SJCRH30 (cell line): ENCODE measurements at places on chromosomes 6 and 20.
A peak's percentile ranks its signal among the peaks of the same experiment; 100 is the strongest.

- DNase-seq, result no peak
Observed at GRCh38 chr6:4999586-4999985, 4.3 kb downstream of the RPP40 start.

DNA sequence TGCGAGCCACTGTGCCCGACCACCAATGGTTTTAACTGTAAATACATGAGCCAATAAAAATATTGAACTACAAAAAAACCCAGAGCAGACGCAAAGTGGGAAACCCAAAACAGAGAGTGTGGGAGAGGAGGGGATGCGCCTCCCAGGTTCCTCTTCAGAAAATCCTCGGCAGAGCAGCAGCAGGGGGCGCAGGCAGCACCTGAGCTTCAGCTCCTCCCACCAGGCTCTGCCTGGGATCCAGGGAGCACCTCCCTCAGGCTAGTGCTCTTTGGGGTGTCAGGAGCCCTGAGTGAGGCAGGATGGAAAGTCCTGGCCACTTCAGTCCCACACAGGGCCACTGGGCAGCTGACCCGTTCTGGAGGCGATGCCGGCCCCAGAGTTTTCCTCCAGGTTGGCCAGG, 536.9 kb upstream of the CDH4 start:
- no peak for DNase-seq

DNA sequence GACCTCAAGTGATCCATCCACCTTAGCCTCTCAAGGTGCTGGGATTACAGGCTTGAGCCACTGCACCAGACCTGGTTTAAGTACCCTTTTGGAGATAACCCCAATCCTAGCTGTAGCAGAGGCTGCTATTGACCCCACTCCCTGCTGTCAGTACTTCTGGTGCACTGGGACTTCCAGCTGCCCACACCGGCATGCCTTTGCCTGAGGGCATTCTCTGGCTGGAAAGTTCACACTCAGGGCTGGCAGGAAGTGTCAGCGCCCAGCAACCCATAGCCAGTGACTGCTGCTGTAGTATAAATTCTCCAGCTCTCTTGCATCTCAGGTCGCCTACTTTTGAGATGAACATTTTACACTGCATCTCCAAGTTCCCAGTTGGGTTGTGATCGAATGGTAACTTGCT, 75.3 kb downstream of the UTRN start:
- peak; percentile 28 for DNase-seq

DNA sequence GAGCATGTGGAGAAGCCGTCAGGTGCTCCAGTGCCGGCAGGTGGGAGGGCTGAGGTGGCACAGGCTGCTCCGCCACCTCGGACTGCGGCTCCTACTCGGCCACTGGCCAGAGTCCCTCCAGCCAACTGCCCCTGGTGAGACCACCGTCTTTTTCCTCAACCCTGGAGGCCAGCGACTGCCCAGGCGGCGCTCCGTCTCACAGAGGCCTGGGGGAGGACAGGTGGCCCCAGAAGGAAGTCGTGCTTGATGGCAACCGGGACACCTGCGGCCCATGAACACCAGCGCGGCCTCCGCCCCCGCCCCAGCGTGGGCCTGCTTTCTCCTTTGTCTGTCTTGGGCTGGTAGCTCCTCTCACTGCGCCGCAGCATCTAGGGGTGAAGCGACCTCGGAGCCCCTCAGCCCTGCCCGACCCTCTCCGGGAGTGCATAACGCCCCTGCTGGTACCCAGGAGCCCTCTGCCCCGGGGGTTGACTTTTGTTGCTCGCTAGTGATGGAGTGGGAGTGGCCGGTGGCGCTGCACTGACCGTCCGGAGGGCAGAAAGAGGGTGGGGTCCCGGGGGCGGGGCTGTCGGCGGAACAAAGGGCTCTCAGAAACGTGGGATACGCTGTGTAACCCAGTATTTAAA, 706 bp upstream of the TUBB2B start:
- DNase-seq, result no peak

DNA sequence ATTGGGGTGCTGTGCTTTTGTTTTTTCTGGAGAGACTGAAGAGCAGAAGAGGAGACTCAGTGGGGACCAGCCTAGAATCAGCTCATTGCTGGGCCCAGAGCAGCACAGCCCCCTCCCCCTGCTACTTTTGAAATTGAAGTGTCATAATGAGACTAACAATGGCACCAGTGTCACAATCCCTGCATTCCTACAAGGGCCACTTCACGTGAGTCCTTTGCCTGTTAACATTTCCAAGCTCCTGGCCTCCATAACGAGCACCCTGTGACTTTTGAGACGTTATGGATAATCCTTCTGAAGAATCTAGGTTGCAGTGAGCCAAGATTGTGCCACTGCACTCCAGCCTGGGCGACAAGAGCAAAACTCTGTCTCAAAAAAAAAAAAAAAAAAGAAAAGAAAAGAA, 41.7 kb downstream of the CNBD2 start:
- DNase-seq, result no peak

DNA sequence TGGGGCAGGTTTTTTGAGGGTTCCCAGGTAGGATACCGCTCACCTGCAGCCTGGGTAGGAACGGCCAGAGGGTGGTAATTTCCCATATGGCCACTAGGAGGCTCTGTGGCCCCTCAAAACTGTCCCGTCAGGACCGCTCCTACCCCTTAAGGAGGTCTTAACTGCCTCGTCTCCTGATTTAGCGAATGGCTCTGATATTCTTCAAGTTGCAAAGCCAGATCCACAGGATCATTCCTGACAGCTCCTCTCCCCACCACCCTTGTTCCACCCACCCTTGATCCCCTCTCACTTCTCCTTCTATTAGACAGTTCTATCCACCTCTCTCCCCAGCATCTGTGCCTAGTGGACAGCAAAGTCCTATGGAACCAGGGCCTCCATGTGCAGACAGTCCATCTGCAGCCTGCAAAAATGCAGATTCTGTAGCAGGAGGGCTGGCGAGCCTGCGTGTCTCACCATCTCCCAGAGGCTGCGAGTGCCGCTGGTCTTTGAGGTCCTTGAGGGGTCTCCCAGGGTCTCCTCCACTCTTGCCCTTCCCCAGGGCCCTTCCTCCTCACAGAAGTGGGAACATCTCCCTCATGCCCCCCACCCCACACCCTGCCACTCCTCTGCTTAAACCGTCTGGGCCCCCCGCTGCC, 34.3 kb upstream of the ZBP1 start:
- DNase-seq, result peak; percentile 88

DNA sequence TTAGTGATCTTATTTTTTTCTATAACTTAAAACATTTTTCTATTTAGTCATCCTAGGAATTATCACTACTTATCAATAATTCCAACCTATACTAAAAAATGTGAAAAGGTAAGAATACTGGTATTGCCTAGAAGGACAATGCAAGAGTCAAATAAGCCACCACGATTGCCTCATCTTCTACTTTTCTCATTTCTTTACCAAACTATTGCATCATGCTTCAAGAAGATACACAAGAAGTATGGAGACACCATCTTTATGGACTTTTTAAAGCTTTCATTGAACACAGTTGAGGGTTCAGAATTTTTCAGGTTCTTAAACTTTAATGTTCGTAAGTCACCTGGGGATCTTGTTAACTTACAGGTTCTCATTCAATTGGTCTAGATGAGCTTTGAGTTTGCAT, 25.9 kb downstream of the ELOVL2 start:
- no peak for DNase-seq

DNA sequence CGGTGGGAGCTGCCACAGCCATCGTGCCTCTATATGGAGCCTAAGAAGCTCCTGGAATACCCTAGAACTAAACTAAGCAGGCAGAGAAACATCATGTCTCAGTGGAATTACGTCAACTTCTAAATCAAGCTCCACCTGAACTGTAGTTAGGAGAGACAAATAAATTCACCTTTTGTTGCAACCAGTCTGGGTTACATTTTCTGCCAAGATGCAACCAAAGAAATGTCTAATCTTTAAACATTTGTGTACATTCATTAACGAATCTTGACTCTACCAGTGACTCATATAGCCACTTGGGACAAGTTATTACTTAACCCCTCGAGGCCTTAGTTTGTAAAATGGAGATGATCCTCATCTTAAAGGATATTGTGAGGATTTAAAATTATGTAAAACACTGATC, 8.9 kb downstream of the PTPRK start:
- DNase-seq, result no peak

GRCh38 chr6:162325826-162326225, 401.7 kb downstream of the PRKN start:
- no peak for DNase-seq

GRCh38 chr6:12324099-12324498, 33.9 kb downstream of the EDN1 start:
- no peak for DNase-seq

DNA sequence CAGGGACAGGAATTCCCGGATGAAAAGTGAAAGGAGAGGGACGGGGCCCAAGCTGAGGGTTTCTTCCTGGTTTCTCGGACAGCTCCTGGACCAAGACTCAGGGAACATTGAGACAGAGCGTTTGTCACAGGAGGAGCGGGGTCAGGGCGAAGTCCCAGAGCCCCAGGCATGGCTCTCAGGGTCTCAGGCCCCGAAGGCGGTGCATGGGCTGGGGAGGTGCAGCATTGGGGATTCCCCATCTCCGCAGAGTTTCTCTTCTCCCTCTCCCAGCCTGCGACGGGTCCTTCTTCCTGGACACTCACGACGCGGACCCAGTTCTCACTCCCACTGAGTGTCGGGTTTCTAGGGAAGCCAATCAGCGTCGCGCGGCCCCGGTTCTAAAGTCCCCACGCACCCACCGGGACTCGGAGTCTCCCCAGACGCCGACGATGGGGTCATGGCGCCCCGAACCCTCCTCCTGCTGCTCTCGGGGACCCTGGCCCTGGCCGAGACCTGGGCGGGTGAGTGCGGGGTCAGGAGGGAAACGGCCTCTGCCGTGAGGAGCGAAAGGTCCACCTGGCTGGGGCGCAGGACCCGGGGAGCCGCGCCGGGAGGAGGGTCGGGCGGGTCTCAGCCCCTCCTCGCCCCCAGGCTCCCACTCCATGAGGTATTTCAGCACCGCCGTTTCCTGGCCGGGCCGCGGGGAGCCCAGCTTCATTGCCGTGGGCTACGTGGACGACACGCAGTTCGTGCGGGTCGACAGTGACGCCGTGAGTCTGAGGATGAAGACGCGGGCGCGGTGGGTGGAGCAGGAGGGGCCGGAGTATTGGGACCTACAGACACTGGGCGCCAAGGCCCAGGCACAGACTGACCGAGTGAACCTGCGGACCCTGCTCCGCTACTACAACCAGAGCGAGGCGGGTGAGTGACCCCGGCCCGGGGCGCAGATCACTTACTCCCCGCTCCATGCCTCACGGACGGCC, 54.6 kb upstream of the POLR1H start:
- no peak for DNase-seq

DNA sequence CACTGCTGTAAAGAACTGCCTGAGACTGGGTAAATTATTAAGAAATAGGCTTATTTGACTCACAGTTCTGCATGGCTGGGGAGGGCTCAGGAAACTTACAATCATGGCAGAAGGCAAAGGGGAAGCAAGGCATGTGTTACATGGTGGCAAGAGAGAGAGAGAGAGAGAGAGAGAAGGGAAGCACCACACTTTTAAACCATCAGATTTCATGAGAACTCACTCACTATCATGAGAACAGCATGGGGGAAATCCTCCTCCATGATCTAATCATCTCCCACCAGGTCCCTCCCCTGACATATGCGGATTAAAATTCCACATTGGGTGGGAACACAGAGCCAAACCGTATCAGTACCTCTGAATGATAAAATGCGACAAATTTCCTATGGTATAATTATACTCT, 203.9 kb upstream of the MARCKS start:
- DNase-seq, result no peak
